Natural killer cell treated with Interleukin-12 subunit alpha and Interleukin-12 subunit beta and Interleukin-15 and Interleukin-18, amount 100 ng/mL, for 72 hours (primary cell): ENCODE measurements at places on chromosomes 12 and 14.

DNA sequence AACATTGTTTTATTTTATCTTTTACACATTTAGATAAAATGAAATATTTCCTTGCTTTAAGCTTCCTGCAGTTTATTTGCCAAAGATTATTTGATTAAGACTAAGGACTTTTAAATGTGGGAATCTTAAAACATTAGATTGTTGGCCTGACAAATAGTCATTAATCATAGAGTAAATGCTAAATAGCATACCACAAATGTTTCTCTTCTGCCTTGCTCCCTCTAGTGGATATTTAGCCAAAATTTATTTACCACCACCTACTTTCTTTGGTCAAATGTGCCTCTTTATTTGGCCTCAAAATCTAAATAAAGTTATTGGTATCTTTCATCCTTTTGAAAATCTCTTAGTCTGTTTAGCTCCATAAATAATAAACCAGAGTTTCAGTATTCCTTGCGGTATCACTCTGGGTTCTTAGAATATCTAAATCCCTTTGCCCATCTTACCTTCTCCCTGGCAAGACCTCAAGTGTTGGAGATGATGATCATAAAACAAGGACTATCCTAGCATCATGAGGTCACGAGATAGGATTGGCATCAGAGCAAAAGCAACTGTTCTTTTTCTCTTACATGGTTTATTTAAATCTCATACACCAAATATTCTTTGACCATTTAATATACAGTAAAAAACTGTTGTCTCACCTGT lies 150.6 kb upstream of the AEBP2 start:
- DNase-seq, result no peak

- no peak for DNase-seq
Observed at GRCh38 chr14:97106609-97107008, 309.4 kb downstream of the VRK1 start.

GRCh38 chr14:58919217-58919616 lies 269.2 kb upstream of the DAAM1 start:
- no peak for DNase-seq

GRCh38 chr12:14741153-14741552 lies 44.8 kb upstream of the GUCY2C start:
- no peak for DNase-seq

DNA sequence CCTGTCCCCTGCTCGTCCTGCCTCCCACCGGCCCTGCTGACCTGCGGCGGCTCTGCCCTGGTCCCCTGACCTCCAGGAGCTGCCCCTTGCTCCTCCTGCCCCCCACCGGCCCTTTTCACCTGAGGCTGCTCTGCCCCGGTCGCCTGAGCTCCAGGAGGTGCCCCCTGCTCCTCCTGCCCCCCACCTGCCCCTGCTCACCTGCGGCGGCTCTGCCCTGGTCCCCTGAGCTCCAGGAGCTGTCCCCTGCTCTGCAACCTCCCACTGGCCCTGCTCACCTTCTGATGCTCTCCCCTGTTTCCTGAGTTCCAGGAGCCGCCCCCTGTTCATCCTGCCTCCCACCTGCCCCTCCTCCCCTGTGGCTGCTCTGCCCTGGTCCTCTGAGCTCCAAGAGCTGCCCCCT lies 101.3 kb downstream of the TMEM121 start:
- no peak for DNase-seq

GRCh38 chr14:89805501-89805900 lies 149.0 kb downstream of the EFCAB11 start:
- no peak for DNase-seq

- DNase-seq, result no peak
Observed at GRCh38 chr14:60956632-60957031, 24.2 kb downstream of the TRMT5 start.

GRCh38 chr14:104544362-104544961 lies 35.1 kb upstream of the C14orf180 start:
- no peak for DNase-seq

GRCh38 chr12:130031571-130032189 lies 127.9 kb upstream of the TMEM132D start:
- no peak for DNase-seq

DNA sequence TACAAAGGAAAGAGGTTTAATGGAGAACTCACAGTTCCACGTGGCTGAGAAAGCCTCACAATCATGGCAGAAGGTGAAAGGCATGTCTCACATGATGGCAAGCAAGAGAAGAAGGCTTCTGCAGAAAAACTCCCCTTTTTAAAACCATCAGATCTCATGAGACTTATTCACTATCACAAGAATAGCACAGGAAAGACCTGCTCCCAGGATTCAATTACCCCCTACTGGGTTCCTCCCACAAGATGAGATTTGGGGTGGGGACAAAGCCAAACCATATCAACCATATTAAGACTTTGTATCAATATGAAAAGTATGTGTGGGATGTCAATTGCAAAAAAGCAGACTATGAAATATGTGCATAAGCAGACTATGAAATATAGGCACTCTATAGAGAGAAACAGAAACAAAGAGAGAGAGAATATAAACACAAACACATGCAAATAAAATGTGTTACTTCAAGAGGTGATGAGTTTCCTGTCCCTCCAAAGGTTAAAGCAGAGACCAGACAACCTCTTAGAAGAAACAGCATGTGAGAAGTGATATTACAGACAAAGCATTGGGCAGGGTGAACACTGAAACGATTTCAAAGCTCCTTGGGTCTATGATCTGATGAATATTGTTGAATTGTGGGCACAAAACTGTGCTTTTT lies 151.2 kb upstream of the KRR1 start:
- no peak for DNase-seq

DNA sequence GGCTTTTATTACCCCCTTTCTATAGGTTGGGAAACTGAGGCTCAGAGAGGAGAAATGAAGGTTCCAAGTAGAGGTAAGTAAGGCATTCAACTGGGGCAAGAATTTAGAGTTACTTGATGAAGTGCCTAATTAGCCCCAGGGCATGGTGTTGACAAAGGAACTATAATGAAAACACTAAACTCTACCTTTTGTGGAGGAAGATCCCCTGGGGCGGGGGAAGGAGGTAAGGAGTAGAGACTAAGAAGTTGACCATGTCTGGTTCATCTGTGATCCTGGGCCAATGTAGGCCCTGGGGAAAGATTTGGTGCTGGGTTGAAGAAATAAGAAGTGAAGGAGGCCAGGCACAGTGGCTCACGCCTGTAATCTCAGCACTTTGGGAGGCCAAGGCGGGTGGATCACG lies 16.2 kb upstream of the COX6A1 start:
- no peak for DNase-seq

GRCh38 chr14:91232603-91233002 lies 11.9 kb downstream of the GPR68 start:
- DNase-seq, result no peak

GRCh38 chr12:52233462-52234207 lies 592 bp downstream of the KRT7 start:
- DNase-seq, result no peak

DNA sequence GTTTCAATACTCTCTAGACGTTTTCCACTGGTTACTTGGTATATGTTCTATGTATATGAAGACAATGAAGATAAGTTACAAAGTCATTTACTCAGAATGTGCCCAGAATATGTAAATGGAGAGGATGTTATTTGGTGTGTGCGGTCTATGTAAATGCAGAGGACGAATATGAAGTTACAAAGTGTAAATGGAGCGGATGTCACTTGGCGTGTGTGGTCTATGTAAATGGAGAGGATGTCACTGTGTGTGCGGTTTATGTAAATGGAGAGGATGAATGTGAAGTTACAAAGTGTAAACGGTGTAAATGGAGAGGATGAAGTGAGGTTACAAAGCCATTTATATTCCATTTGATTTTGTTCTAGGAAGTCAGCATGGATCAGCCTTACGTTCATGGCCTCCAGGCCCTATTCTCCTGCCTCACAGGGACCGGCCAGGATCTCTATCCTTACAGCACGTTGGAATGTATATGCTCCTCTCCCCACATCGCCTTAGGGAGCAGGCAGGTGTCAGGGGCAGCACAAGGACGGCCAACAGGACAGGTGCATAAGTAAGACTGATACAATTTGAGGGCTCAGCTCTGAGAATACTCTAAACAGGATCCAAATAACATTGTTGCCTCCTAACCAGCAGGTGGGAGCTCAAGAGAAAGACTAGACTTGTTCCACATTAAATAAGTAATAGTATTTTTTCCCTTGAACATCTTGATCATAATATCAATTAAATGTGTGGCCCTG lies 42.4 kb downstream of the GLRX5 start:
- no peak for DNase-seq

- no peak for DNase-seq
Observed at GRCh38 chr14:58739674-58740073, 101.9 kb downstream of the DACT1 start.

DNA sequence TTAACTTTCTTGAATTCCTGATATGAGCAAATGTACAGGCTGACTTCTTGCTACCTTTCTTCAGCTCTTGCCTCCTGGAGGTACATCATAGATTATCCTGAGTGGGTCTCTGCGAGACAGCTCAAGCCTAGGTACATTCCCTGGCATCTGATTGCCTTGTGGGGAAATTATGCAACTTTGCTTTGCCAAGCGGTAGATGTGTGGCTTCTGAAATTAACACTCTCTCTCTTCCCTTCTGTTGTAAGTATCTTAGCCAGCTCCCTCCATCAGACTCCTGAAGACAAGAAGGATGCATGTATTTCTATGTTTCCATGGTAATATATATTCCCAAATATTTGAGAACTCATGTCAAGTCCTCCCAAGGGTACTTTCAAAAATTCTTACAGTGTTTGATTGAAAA lies 16.2 kb upstream of the SLC16A7 start:
- no peak for DNase-seq

DNA sequence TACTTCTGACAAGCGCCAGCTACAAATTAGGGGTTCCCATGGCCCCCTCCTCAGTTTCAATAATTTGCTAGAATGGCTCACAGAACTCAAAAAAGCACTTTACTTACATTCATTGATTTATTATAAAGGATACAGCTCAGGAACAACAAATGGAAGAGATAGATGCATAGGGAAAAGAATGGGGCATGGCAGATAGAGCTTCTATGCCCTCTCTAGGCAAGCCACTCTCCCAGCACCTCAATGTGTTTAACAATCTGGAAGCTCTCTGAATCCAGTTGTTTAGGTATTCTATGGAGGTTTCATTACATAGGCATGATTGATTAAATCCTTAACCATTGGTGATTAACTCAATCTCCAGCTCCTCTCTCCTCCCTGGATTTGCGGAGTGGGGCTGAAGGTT lies 184.5 kb upstream of the DAAM1 start:
- no peak for DNase-seq

- no peak for DNase-seq
Observed at GRCh38 chr14:71665157-71665556, 267.1 kb upstream of the RGS6 start.

GRCh38 chr14:24690492-24690891 lies 56.5 kb upstream of the GZMB start:
- no peak for DNase-seq

DNA sequence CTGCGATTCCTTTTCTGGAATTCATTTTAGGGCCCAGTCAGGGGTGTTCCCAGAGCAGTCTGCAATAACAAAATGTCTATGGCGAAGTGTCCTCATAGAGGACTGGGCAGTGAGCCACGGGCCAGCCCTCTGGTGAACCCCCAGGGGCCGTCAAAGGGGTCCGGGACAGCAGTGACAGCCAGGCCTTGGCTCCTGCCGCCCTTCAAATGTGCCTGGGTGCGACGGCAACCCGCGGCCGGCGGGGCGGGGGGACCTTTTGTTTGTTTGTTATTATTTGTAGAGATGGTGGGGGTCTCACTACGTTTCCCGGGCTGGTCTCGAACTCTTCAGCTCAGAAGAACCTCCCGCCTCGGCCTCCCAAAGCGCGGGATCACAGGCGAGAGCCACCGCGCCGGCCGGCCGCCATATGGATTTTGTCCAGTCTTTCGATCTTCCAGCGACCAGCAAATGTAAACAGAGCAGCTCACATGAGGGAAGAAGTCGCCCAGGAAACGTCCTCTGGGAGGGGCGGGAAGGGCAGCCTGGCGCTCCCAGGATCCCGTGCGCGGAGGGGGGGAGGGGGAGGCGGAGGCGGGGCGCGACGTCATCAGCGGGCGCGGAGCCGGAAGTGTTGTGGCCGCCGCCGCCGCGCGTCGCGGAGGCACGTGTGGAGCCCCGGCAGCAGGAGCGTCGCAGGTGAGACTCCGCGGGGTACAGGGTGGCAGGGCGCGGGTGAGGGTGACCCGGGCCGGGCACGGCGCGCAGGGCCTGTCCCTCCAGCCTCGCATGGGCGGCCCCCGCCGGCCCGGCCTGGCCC lies at the start of gene TRMT61A:
Gene TRMT61A, plus strand, starts transcription at position 610 of the 796 bp plus-strand sequence. CDS start 783 bp downstream, outside the sequence.
- peak; percentile 82 for DNase-seq

DNA sequence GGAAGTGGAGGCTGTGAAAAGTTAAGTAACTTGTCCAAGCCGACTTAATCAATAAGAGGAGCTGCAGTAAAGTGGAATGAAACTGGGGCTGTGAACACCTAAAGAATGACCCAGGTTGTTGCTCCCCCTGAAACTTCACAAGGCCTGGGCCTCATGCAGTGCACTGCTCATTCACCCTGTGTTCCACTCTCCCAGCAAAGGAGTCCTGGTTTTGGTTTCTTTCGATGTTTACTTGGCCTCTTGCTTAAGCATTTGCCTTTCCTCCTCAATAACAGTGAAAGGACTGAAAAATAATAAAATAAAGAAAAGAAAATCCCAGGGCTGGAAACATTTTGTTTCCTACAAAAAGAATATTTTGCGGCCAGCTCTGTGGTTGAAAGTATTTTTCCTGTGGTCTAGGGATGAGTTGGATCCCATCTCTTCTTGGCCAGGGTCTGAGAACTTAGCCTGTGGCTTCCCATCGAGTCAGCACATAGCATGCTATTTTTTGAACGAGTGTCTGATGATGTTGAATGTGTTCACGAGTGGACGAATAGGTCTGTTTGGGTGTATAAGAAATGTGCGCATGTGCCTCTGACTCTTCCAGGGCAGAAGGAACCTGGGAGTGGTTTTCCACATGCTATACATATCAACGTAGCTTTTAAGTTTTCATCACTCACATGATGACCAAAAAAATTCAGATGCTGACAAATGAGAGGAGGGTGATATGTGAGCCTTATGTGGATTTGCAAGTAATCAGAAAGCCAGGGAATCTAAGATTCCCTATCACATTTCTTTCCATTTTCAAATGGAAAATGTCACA lies 349.8 kb downstream of the ZFP36L1 start:
- DNase-seq, result no peak

- no peak for DNase-seq
Observed at GRCh38 chr12:26896913-26897312, 40.9 kb downstream of the INTS13 start.

DNA sequence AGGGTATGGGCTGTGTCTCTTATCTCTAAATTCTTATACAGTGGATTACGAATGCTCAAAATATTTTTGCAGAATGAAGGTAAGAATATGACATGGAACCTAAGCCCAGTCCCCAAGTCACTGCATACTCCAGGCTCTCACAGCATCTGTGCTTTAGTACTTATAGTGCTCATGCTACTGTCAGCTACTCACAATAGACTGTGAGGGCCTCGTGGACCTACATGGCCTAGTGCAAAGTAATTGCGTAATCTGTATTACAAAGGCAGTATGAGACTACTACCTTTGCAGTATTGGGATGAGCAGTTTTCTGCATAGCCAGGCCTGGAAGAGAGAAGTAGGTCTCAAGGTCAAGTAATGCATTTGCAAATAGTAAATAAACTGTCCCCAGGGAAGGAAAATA lies 27.9 kb downstream of the VWF start:
- no peak for DNase-seq
